Omental fat pad (tissue), 4 donors: ENCODE measurements at places on chromosomes 2 and 18.

GRCh38 chr2:37564356-37564755 is 107.1 kb downstream of the CDC42EP3 start:
- DNase-seq = no peak

- no peak for DNase-seq
Measured at GRCh38 chr18:73923866-73924265, 223.8 kb downstream of the FBXO15 start.

GRCh38 chr2:67851016-67851415 is 211.8 kb downstream of the C1D start:
- DNase-seq = no peak

- DNase-seq = no peak
Measured at GRCh38 chr18:6997808-6998207, 119.8 kb downstream of the LAMA1 start.

GRCh38 chr2:54864727-54865126 is 141.3 kb downstream of the EML6 start:
- no peak for DNase-seq

DNA sequence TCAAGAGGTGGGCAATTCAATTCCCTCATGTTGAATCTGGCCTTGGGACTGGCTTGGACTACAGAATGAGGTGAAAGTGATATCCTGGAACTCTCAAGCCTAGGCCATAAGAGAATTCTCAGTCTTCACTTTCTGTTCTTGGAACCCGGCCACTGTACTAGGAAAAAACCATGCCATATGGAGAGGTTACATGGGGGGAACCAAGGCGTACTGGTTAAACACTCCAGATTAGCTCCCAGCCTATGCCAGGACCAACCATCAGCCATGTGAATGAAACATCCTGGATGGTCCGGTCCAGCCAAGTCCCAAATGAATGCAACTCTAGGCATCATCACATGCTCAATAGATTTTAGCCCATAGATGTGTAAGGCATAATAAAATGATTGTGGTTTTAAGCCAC is 56.4 kb downstream of the ZNF385B start:
- no peak for DNase-seq

GRCh38 chr2:106708209-106708608 is 177.8 kb downstream of the ST6GAL2 start:
- DNase-seq = no peak

DNA sequence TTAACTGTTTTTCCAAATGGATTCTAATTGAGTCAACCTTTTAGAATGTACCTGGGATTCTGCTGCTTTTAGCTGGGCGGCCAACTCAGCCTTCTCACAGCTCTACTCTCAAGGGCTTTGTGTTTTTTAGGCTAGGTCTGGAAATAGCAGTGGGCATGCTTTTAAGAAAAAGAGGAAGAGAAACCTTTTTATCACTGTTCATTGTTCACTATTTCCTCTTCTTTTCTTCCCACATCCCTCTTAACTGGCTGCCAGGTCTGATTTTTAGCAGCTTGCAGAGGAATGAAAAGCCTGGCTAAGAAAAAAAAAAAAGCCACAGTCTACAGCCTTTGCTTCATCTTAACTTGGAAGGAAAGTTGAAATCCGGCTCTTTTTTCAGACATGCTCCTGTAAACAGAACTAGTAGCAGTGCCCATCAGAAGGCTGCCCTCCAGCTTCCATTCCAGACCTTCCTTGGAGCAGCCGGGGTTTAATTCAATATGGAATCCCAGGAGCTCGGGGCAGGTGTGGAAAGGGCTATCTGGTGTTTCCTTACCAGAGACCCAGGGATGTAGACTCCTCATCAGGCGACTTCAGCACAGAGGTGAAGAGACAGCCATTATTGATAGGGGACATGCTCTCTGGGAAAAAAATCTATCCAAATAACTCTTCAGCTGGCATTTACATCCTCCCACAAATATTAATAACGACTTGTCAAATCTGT is 230.7 kb downstream of the MYO3B start:
- no peak for DNase-seq

DNA sequence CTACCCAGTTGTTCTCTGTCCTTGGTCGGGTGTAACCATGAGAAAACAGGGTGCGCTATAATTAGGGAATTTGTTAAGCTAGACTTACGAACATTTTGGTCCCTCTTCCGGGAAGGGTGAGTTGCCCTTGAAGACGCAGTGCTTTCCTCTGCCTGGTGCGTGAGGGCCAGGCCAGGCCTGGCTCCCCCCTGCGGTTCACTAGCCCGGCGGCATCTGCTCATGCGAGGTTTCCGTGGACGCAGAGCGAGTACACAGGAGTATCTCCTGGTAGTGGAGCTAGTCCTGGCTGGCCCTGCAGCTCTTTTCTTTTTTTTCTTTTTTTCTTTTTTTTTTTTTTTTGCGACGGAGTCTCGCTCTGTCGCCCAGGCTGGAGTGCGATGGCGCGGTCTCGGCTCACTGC is 148.8 kb downstream of the PTGR3 start:
- DNase-seq = no peak
